ENCODE measurements at places on chromosomes 3 and 15.

DNA sequence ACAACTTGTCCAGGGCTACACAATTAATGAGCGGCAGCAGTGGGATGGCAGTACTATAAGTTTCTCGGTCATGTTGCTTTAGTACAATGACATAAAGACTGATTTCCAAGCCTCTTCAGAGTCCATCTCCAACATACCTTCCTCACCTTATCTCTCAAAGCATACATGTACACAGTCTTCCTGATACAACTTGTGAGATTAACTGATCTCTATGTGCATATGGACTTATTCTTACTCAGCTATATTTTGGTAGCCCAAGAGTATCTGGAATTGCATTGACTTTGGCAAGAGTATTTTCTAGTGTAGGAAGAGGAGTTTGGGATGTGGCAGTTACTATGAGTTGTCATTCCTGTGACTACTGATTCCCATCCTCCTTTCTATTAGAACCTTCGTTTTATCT is 575.0 kb downstream of the EDEM1 start:
- DNase-seq: no peak

DNA sequence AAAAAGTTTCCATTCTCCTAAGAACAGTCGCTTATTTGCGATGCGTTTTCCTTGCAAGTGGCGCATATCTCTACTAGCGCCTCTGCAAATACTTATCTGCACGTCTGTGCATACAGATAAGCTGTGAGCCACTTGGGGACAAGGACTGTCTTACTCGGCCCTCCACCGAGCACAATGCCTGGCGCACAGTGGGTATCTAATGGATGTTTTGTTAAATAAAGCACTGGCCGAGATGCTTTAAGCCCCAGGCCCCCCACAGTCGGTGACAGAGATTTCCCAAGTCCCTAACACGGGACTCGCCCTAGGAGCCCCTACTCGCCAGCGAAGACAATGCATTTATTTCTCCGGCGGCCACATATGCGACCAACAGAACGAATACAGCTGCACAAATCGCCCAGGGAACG is 503 bp downstream of the HLTF start:
- DNase-seq: no peak

DNA sequence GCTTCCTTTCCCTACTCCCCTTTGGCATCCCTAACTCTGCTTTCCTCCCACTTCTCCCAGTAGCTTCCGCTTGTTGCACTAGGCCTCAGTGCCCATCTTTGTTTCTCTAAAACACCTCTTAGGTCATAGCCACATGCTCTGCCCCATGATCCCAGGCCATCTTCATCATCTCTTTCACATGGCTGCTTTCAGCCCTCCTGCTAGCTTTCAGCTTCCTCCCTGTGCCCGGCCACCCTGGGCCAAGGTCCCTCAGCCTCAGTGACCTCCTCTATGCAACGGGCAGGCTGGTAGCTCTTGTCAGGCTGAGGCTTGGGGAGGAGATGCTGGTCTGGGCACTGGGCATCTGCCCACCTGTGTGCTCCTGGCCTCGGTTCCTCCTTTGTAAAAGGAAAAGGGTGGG is 2.3 kb downstream of the PLEKHO2 start:
- no peak for DNase-seq

DNA sequence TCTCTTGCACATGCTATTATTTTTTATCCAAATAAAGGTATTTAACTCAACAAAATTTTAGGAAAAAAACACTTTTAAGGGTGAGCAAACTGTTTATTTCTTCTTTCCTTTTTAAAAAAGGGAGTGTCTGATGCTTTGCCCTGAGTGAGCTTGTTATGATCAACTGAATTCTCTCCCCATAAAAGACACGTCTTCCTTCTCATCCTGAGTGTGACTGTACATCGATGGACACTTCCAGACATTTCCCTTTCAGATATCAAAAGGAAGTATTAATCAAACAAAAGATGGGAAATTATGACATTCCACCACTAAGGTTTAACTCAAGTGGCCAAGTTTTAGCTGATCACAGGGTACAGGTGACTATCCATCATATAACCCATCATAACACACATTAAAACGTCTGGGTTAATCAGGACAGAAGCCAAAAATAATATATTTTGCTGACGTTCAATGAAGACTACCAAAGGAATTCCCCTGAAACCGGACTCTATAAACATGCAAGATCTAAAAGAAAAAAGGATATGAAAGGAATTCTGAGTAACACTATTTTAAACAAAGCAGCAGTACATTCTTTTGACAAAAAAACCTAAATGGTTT is 354.8 kb downstream of the MECOM start:
- DNase-seq: no peak

GRCh38 chr3:101928890-101929289 is 79.6 kb downstream of the NFKBIZ start:
- no peak for DNase-seq

DNA sequence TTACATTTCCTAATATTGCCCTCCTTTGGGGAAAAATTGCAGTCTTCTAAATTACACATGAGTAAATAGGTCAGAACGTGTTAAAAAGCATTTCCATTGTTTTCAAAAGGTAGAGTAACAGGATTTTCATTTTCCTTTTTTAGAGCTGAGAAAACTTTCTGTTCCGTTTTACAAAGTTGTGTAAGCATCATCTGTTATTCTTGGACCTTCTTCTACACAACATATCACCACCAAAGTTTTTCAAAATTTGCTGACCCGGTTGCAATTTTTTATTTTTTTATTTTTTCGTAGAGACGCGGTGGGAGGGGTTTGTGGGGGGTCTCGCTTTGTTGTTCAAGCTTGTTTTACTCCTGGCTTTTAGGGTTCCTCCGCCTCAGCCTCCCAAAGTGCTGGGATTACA is 1.1 kb downstream of the CCDC39 start:
- no peak for DNase-seq

DNA sequence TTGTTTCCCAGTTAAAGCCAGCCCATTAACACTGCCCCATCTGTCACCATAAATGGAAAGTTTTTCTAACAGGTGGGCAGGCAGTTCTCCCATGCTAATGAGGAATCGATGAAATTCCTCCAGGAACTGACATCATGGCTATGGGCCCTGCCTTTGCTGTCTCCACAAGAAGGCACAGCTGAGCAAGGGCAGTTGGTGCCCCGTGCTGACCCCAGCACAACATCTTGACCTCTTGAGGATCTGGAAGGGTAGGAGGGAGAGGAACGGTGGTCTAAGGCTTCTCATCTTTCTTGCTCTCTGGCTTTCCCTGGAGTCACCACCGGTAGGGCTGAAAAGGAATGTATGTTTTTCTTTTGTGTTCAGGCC is 46.7 kb downstream of the CHCHD6 start:
- DNase-seq: no peak

DNA sequence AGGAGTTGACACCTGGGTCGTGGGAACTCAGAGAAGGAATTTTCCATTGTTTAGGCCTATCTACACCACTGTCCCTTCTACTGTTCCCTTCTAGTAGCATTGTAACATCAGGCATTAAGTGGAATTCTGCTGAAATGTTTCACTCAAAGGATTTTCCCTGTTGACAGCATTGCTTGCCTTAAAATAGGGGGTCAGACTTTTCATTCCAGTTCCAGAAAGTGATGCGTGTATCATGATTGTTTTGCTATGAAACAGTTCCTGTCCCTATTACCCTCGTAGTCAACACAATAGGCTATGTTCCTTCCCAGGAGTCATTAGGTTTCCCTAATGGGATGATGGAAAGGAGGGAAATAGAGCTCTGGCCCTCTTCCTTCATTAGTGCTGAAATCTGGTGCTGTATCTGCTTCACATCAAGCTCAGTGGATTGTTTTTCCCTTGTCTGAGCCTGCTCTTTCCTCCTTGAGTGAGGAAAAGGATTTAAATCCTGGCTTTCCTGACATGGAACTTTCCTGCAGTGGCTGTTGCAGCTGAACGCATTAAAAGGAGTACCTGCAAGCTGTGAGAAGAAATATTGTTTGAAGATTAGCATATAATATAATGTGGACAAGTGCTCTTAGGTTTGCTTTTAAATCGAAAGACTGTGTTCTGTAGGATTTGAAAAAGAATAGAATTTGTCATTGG is 195.9 kb downstream of the KLHL25 start:
- DNase-seq: no peak

- no peak for DNase-seq
These were observed 288.4 kb upstream of the GOLGA6L4 start for GRCh38 chr15:83947156-83947555.

DNA sequence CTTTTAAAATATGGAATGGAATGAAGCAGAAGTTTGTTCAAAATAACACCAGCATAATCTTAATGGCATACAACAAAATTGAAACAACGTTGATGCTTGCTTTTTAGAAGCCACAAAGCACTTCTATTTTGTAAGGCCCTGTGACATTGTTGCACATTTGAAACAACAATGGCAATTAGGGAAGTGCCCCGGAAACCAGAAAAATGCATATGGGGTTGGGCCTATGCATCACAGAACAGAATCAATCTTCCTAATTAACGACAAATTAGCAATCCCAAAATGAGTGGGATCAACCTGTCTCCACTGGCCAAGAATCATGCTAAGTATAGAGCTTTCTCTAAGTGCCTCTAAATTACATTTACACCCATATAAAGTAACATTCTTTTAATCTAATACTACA is 168.9 kb downstream of the MEIS2 start:
- DNase-seq: no peak

- DNase-seq: no peak
These were observed 8.2 kb upstream of the GCSAM start for GRCh38 chr3:112141293-112141692.

DNA sequence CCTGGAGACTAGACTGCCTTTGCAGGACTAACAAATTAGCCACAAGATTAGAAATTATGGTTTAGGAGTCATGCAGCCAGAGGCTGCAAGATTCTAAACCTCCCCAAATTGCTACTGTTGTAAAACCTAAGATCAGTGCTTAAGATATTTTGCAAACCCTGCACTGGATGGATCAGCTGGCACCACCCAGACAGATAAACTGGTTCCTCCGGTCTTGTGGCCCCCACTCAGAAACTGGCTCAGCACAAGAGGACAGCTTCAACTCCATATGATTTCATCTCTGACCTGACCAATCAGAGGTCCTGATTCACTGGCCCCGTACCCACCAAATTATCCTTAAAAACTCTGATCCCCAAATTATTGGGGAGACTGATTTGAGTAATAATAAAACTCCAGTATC is 19.5 kb upstream of the PXYLP1 start:
- no peak for DNase-seq

GRCh38 chr15:99054892-99055291 is 47.3 kb upstream of the PGPEP1L start:
- DNase-seq: no peak

- DNase-seq: no peak
These were observed 1.3 kb upstream of the LRRC58 start for GRCh38 chr3:120350401-120350941.

GRCh38 chr15:66508293-66508883 is 3.3 kb downstream of the ZWILCH start:
- no peak for DNase-seq

DNA sequence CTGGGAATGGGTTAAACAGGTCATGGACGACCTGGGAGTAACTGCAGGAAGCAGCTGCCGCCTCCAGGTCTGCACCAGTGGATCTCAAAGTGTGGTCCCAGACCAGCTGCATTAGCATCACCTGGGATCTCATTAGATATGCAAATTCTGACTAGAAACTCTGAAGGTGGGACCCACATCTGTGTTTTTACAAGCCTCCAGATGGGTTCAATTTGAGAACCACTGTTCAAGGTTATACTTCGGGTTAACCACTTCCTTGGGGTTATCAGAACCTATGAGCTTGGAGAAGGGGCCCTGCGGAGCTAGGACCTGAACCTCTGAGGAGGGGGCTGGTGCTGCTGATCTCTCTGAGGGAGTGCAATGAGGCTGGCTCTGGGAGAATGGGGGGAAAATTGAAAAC is 324.8 kb upstream of the CTDSPL start:
- DNase-seq: no peak

GRCh38 chr3:58307639-58308215 is 1.4 kb downstream of the HTD2 start:
- DNase-seq: no peak

DNA sequence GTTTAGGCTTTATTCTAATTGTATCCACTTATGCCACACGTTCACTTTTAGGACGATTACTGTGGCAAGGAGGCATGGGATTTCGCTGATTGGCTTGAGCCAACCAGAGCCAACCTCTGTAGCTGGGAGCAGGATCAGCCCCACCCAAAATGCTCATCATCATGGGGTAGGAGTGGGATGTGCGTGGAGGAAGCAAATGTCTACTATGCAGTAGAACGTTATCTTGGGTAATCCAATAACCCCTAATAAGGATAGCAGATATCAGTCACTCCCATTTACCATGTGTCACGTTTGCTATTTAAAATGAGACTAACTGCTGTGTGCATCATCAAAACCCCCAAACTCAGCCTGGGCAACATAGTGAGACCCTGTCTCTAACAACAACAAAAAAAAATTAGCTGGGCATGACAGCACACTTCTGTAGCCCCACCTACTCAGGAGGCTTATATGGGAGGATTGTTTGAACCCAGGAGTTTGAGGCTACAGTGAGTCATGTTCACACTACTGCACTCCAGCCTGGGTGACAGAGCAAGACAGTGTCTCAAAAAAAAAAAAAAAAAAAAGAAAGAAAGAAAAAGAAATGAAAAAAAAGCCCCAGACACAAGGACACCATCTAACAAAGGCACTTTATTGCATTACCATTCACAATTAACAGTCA is 17.8 kb upstream of the ITGB5 start:
- DNase-seq: no peak

DNA sequence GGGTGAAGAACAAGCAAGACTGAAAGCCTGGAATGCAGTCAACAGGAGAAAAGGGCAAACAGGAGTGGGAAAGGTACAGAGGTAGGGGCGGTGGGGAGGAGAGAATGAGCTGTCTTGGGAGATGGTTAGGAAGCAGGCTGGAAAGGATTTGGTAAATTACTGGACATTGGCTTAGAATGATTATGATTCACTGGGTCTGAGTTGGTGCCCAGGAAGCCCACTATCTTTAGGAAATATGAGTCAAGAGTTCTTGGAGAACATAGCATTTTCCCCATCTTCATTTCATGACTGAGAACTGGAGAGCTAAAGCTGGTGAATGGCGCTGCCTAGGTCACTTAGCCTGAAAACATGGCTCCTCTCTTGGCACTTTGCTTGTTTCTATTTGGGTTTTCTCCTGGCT is 74.7 kb upstream of the C3orf80 start:
- no peak for DNase-seq

DNA sequence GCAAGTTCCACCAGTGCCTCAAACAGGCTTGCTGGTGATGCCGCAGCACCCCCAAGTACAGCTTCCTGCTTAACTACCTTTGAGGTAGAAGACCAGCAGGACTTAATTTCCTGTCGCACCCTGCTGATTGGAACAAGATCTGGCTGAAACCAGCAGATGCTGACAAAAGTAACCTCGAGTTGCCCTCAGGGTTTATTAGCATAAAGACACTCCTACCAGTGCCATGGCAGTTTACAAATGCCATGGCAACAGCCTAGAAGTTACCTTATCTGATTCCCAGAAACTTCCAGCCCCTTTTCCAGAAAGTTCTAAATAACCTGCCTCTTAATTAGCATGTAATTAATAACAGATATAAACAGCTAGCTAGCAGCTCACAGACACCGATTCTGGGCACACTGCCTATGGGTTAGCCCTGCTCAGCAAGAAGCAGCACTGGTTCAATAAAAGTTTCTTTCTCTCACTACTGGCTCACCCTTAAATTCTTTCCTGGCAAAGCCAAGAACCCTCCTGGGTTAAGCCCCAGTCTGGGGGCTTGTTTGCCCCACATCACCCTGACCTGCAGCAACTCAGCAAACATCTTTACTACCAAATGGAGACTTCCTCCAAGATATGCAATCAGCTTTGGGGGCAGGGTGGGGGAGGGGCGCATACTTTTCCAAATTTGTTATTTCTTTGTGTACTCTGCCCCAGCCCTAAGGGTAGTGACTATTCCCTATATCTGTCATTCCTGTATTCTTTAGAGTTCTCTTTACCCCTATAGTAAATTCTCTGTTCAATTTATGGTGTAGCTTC is 54.2 kb downstream of the MAP4 start:
- no peak for DNase-seq
